Hematopoietic multipotent progenitor cell treated with erythropoietin and hydrocortisone succinate and interleukin-3 and kit ligand, for 8 days (in vitro differentiated cells): ENCODE measurements at places on chromosomes 5 and 9.
A peak's percentile ranks its signal among the peaks of the same experiment; 100 is the strongest.

DNA sequence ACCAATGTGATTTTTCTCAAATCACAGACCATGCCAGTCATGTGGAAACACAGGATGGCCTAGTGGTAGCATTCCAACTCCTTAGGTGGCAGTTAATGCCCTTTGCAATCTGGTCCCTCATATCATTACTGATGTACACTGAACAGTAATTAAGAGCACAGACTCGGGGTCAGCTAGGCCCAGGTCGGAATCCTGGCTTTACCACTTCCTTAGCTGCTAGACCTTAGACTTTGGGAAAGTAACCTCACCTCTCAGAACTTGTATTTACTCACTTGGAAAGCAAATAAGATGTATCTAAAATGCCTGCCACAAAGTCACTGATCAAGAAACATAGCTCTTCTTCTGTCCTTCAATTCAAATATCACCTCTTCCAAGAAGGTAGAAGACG lies 112.8 kb downstream of the MAPKAP1 start:
- DNase-seq = no peak

DNA sequence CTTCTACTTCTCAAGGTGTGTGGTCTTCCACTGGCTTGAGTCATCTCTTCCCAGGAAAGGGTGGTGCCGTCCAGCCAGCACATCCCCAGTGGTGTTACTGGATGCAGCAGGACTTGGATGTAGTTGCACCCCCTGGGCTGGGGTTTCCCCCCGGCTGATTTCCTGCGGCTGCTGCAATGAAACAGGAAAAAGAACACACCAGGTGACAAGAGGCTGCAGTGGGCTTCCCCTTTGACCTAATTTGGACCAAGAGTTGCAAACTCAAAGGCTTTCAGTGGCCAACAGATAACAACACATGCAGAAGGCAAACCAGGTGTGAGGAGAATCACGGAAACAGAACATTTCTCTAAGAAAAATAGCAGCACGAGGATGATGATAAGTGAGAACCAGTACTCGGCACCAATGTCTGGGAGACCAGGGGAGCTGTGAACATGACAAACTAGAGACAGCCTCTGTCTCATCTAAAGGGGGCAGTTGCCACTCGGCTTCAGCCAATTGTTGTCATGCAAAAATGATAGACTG lies 83.7 kb downstream of the PDE6A start:
- DNase-seq = no peak

GRCh38 chr9:74609671-74610405 lies 112.7 kb downstream of the RORB start:
- no peak for DNase-seq

- no peak for DNase-seq
Measured at GRCh38 chr5:98175474-98175873, 598.0 kb upstream of the RGMB start.

- peak; percentile 51 for DNase-seq
Measured at GRCh38 chr5:149656576-149657182, 73.4 kb upstream of the PPARGC1B start.

DNA sequence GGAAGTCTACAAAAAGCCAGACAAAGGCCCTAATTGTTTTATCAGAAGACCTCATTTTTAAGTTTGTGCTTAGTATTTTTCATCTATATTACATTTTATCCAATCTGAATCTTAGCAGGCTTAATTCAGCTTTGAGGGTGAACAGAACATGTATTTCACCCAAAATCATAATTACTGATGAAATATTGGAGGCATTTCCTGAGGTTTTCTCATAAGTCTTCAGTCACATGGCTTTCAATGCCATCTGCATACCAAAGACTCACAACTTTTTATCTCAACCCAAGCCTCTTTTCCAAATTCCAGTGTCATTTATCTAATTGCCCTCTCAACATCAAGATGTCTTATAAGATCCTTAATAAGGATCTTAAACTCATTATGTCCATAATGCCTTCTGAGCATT lies 150.8 kb downstream of the TTC39B start:
- DNase-seq = no peak

DNA sequence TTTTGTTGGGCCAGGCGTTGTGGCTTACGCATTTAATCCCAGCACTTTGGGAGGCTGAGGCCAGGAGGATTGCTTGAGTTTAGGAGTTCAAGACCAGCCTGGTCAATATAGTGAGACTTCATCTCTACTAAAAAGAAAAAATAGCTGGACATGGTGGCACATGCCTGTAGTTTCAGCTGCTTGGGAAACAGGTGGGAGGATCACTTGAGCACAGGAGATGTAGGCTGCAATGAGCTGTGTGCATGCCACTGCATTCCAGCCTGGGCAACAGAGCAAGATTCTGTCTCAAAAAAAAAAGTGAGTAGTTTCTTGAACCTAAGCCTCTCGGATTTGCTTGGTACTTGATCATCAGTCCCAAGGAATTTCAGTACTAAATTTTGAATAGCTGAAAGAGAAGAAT lies 26.9 kb downstream of the G3BP1 start:
- no peak for DNase-seq

DNA sequence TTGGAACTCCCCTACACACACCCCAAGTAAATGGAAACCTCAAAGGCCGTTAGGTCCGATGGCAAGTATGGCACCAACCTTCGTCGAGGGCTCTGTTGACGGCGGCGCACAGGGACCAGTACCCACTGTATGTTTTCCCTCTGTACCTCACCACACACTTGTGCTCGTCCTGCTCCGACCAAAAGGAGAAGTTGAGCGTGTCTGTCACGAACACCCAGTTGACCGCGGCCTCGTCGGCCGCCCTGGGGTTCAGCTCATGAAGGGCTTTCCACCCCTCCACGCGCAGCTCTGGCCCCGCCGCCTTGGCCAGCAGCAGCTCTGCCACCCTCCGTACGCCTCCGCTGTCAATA lies 24.0 kb downstream of the HNRNPK start:
- DNase-seq = peak; percentile 57

DNA sequence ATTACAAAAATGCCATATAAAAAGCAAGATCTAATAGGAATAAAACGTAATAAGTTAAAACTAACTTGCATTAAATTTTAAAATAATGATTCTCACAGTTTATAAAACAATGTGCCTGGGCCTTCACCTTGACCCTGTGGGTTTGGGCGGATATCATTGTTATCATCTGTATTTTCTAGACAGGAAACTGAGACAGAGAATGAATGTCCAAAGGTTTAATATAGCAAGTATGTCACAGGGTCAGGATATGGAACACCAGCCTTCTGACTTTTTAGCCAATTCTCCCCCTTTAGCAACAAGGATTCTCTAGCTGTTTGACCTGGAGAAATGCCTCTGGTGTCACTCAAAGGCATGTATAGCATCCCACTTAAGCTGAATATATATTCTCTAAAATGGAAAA lies 67.2 kb downstream of the ITGA1 start:
- no peak for DNase-seq

GRCh38 chr9:102609461-102609860 lies 385.7 kb upstream of the CYLC2 start:
- no peak for DNase-seq

- DNase-seq = no peak
Measured at GRCh38 chr5:167578977-167579692, 712.3 kb upstream of the WWC1 start.

- no peak for DNase-seq
Measured at GRCh38 chr5:150527038-150527437, 19.1 kb downstream of the NDST1 start.

DNA sequence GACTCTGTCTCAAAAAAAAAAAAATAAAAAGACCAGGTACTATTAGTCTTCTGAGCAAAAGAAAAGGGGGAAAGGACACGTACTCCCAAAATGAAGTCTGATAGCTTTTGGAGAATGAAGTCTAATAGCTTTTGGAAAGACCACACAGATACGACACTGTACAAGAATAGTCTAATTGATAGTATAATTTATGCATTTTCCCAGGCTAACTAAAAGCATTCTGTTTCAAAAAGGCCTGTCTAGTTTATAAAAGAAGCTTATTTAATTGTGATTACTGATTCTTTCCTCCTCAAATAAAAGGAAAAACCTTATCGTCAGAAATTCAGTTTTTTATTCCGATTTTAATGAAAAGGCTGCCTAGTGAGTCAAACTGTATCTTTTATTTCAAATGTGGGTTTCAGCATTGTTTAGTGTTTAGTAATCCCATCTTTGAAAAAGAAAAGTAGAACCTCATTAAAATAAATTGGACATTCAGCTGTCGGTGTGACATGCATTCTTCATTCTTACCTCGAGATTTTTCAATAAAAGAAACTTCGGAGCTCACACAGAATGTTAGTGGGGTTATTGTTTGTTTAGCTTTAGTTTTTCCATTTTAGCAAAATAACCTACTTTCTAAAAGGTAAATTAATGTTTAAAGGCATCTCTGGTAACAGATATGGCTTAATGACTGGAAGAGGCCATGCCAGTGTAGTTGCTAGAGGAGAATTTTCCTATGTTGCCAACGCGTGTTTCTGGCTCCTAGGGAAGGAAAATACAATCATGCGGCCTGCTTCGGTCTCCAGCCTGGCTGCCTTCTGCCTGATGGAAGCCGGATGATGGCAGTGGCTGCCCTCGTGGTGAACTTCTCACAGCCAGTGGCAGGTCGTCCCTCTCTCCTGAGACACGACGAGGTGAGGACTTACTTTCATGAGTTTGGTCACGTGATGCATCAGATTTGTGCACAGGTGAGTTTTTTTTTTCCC lies 70.0 kb downstream of the NLN start:
- no peak for DNase-seq

GRCh38 chr5:143228597-143229293 lies 174.7 kb downstream of the NR3C1 start:
- DNase-seq = no peak

DNA sequence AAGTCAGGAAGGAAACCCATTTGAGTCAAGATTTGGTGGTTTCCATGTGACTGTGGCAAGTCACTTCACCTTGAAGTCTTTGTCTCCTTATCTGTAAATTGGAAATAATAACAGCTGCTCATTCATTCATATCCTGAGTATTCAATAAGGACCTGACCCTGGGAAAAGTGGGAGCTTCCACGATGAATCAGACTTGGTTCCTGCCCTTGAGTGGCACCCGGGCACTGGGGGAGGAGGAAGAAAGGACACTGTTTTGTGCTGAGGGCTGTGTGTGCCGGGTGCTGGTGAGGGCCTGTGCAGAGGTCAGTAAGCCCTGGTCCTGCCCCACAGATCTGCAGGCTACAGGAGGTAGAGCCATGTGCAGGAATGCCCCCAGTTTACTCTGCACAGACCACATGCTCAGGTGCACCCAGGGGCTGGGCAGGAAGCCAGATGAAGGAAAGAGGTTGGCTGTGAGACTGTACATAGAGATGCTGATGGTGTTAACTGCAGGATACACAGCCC lies 6.8 kb downstream of the NDST1 start:
- DNase-seq = no peak

GRCh38 chr5:98771382-98772109 lies 1.9 kb upstream of the RGMB start:
- DNase-seq = peak; percentile 84

GRCh38 chr5:173872957-173873305 lies 15.2 kb upstream of the CPEB4 start:
- DNase-seq = no peak

GRCh38 chr9:133576031-133576874 lies 32.9 kb downstream of the FAM163B start:
- DNase-seq = no peak

GRCh38 chr9:2339416-2339815 lies 282.2 kb upstream of the VLDLR start:
- DNase-seq = no peak

DNA sequence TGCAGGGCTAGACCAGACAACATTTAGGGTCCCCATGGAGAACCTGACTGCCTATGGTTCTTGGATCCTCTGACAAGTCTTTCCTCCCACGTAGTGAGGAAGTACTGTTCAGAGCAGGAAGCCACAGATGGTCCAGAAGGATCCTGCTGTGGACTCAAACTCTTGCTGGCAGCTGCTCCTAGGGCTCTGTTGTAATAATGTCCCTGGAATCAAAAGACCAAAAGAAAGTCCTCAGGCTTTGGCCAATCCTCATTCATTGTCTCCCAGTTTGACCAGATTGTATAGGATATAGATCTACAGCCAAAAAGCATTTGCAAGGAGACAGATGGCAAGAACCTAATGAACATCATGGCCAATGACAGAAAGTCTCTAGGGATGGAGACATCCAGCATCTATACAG lies 53.9 kb downstream of the SEMA6A start:
- no peak for DNase-seq

- DNase-seq = no peak
Measured at GRCh38 chr5:89706731-89707130, 702.8 kb downstream of the CETN3 start.

DNA sequence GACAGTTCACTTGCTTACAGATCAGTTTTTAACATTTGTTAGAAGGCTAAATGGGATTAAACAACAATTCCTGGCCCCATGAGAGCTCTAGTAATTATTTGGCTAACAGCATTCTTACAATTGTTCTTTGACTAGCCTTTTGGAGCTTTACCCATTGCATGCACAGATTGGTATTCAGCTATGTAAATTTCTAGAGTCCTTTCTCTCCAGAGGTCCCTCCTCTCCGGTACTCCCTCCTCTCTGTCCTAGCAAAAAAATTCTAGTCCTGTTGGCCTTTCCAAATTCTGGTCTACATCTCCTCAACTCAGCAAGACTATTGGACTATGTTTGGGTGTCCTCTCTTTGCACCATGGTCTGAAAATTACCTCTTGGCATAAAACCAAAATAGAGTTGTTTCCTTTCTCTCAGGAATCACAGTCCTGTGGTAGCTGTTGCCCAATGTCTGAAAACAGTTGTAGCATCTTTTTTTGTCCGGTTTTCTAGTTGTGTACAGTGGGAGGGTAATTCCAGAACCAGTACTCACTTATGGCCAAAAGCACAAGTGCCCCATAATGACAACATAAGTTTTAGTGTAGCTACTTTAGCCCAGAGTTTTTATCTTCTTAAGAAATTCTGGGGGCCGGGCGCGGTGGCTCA lies 18.1 kb downstream of the SAR1B start:
- DNase-seq = no peak

- no peak for DNase-seq
Measured at GRCh38 chr5:127585661-127586060, 63.2 kb upstream of the CTXN3 start.
